ENCODE measurements at places on chromosomes 5 and 9.

GRCh38 chr5:96031811-96032261 lies 70.2 kb upstream of the ELL2 start:
- no peak for DNase-seq

GRCh38 chr9:121323449-121324151 lies 46.5 kb downstream of the STOM start:
- no peak for DNase-seq

DNA sequence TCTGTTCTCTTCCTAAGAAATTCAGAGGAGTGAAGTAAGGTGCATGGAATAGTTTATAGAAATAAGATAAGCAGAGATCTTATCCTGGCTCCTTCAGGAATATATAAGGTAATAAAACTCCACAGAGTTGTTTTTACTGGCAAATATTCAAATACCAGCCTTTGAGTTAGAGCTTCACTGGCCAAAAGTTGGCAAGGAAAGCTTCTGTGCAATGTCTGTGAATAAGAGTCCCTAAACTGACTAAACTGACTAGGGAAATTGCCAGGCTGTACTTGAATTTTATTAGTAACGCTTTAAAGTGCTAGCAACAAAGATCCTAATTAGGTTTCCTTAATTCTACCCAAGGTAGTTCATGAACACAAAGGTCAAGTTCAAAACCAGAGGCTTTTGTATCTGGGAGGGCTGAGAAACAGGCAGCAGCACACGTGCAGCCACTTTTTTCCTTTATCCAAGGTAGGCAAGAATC lies 131.1 kb upstream of the MPDZ start:
- peak; percentile 41 for DNase-seq

DNA sequence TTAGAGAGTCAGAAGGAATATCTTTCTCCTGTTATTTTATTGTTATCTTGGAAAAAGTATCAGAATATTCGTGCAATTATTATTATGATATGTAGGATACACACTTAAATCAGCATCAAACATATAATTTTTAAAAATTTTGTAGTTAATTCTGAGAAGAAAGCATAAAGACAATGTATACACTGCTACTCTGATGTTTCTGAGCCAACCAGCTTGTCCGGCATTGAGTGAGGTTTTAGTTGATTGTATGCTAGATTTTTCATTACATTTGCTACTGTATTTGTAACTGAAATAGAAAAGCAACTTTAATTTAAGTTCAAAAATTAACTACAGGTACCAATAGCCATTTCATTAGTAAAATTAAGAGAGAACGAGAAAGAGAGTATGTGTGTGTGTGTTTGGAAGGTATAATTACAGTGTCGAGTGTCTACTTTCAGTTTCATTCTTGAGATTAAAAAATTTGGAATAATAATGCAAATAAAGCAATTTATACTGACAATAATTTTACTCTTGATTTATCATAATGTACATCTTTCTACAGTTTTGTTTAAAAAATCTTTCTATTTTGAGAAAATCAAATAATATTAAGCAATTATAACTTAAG lies 160.4 kb upstream of the CDH12 start:
- DNase-seq: no peak

DNA sequence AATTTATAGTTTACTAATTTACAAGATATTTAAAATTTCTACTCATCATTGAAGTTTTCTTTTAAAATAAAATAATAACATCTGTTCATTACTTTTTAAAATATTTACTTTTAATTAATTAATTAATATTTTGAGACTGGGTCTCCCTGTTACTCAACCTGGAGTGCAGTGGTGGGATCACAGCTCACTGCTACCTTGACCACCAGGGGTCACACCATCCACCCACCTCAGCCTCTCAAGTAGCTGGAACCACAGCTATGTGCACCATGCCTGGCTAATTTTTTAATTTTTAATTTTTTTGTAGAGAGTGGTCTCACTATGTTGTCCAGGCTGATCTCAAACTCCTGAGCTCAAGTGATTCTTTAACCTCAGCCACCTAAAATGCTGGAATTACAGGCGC lies 1013.6 kb downstream of the CDH9 start:
- no peak for DNase-seq

DNA sequence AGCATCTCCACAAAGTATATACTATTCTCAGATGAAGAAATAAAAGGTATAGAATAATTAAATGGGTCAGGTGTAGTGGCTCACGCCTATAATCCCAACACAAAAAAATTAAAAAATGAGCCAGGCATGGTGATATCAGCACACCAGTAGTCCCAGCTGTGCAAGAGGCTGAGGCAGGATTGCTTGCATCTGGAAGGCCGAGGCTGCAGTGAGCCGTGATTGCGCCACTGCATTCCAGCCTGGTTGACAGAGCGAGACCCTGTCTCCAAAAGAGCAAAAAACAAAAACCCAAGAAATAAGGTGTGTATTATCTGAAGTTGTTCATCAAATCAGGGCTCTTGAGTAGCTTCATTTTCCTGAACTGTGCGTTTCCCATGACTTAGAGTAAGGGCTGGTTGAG lies 83.2 kb upstream of the MYO10 start:
- no peak for DNase-seq

DNA sequence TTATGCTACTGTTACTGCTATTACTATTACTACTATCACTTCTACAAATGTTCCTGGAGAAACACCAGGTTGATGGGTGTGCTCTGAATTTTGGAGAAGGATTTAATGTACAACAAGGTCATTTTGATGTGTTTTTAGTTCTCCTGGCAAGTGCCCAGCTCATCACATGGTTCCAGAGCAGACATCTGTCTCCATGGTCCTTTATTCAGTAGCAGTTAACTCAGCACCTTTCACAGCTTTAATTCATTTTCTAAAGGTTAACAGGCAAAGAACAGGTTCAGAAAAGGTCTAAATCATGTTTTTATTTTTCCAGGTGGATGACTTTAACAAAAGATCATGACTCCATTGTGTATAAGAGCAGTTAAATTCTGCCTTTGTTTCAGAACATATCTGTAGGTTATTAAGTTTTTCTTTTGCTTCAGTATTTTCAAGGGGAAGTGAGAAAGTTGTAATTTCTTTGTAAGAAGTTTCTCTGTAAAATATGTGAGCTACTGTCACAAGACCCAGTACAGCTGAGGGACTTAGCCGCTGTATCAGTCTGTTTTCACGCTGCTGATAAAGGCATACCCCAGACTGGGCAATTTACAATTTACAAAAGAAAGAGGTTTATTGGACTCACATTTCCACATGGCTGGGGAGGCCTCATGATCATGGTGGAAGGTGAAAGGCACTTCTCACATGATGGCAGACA lies 41.9 kb downstream of the MTRR start:
- DNase-seq: no peak

- DNase-seq: no peak
Measured at GRCh38 chr9:125391704-125392103, 130.1 kb downstream of the GAPVD1 start.

- DNase-seq: no peak
Measured at GRCh38 chr9:112520656-112521055, 34.0 kb downstream of the KIAA1958 start.

DNA sequence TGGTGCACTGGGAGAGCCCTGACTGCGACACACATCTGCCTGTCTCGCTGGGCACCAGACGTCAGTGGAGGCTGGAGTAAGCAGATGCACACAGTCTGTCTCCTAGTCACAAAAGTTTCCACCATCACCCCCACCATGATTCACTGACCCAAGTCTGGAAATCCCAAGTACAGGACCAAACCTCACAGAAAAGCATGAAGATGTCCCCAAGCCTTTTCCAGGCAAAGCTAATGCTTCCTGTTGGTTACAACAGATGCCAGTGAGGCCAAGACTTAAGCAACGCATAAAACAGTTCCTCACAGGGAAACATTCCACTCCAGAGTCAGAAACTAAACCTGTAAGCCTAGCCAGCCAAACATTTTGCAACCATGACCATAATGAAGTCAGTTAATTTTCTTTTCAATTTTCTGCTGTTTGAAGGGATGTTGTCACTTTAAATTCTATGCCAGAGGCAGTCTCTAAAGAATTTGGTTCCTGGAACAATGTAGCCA lies 259.3 kb upstream of the SLC30A5 start:
- DNase-seq: no peak

GRCh38 chr5:572398-573019 lies 39.6 kb upstream of the CEP72 start:
- DNase-seq: no peak

DNA sequence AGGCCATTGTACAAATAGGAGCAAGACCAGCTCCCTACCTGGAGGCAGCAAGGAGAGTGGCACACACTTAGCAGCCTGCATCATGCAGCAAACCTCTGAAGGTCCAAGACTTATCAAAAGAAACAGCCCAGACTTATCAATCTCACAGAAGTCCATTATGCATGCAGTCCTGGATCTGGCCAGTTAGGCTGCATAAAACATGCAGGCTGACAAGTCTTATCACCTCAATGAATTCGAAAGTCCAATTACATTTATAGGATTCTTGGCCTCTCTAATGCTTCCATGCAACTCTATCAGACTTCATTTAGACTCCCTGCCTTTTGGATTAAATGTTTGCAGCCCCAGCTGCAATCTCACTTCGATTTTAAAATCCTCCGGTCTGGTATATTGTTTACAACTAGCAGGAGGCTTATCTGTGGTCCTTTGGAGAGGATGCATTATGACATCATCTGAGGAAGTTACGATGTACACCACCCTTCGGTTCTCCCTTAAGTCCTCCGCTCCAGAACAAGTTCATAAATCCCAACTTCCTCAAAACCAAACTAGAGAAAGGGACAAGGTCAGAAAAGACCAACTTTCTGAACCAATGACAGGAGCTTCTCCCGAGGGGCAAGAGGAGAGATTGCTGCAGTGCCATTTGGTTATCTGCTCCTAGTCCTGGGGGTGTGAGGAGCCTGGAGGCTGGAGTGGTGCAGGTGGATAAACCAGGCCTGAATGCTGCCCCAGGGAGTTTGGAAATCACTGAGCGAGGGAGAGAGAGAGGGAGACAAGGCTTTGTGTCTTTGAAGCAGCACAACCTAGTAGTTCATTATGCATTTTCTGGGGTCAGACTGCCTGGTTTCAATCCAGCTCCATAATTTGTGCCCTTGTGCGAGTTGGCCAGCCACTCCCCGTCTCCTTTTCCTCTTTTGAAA lies 313.9 kb downstream of the TLE1 start:
- DNase-seq: no peak

DNA sequence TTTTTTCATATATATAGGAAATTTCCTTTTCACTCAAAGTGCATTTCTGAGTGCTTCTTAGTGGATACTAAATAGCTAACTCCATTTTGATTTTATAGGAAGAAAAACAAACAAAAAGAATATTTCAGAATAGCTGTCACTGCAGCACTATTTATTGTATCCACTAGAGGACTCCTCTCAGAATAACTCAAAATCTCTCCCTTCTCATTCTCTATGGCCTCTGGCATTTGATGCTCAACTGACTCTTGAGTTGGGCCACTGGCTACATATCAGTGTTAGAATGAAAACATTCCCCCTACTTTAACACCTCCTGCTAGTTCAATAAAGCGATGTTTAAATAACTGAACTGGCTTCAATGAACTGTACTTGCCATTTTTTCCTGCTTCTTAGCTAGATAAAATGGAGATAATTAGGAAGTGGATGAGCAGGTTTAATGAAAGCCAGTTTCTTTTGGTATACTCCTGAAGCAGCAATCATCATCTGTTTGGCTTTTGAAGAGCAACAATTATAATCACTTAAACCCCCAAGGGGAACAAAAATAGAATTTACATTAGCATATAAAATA lies 16.6 kb upstream of the ELAVL2 start:
- DNase-seq: no peak

- DNase-seq: no peak
Measured at GRCh38 chr5:131250751-131251475, 12.9 kb upstream of the CDC42SE2 start.

GRCh38 chr5:154209591-154210081 lies 19.1 kb downstream of the GALNT10 start:
- no peak for DNase-seq

- DNase-seq: no peak
Measured at GRCh38 chr5:74542482-74542881, 98.0 kb downstream of the ENC1 start.

DNA sequence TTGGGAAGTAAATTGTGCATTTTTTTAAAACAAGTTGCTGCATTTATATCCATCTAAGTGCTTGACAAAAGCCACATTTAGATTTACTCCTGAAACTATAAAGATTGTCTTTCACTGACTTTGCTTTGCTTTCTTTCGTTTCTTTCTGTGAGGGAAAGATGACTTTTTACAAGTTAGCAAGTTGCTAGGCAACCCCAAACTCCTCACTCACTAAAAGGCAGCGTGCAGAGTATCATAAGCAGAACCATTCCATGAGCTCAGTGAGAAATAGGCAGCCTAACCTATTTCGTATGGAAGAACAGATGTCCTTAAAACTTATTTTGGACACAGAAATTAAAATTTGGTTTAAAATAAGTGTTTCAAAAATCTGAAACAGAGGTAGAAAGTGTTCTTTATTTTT lies 29.0 kb downstream of the KLF9 start:
- DNase-seq: no peak

- DNase-seq: no peak
Measured at GRCh38 chr5:111411301-111411700, 101.0 kb downstream of the STARD4 start.

GRCh38 chr5:83104021-83104420 lies 26.7 kb downstream of the XRCC4 start:
- no peak for DNase-seq

GRCh38 chr5:171390883-171391677 lies 3.4 kb downstream of the NPM1 start:
- DNase-seq: no peak

DNA sequence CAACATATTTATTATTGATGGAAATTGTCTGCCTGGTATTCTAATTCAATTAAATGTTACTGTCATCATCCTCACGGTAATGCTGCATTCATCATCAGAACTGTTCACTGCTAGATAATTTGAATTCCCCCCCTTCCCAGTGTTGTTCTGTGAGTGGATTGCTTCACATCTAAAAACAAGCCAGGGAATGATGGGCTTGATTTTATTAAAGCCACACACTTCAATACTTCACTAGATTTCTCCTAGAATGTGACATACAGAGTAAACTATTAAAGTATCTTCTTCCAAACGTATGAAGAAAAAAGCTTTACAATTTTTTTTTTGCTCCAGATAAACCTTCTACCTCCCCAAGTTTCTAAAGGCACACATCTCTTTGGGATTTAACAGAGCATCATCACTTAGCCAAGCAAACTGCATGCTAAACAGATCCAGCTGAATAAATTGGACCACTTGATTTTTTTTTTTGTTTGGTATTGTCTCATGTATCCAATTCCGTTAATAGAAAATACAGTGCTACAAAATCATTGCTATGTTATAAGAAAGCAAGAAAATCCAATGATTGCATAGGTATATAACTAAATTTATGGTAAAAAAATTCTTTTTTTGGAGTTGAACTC lies 692.4 kb downstream of the MTRR start:
- no peak for DNase-seq

DNA sequence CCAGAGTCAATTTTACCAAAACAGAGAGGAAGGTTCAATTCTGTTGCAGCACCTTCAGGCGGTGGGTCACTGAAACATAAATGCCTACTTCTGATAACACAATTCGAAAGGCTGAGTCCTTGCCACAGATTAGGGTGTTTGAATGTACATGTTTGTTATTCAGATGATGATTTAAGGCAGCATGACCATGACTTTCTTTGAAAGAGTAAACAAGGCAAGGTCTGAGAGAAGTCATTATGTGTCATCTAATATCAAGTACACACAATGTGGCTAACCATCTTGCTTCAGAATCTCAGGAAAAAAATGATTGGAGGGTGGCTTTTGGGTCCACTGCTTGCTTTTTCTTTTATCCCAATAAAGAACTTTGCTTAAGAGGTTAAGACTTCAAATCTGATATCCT lies 457.5 kb downstream of the TAF11L14 start:
- no peak for DNase-seq

- no peak for DNase-seq
Measured at GRCh38 chr9:89497978-89498851, at the start of gene SEMA4D. Gene SEMA4D (minus strand): TSS chr9:89498113. CDS start chr9:89405456, 92,657 bp downstream.
